Karpas-422 (cell line): ENCODE measurements at places on chromosomes 4 and X. TPM values are rescaled to one million over a fixed set of nuclear protein-coding genes. Genes with fewer than 3 reads are reported as not detected.
A peak's percentile ranks its signal among the peaks of the same experiment; 100 is the strongest.

DNA sequence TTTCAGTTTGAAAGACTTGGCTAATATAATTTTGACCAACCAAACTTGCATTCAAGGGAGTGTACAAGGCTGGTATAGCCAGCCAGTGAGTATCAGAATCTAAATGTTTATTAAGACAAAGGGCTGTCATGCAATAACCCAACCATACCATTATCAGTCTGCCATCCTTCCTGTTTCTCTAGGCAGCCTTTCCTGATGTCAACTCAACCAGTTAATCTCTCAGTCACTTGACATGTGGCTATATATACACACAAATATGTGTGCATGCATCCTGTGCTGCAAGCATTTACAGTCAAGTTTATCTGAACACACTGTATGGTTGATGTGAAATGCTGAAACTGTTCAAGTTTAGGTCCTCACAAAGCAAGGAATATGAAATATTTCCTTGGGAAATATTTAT is 17.2 kb downstream of the BTK start:
- peaks cover 39% of the 10 kb centered on the region for H3K4me1 ChIP-seq
- H3K27ac ChIP-seq: peak overlapping the region; percentile 86

DNA sequence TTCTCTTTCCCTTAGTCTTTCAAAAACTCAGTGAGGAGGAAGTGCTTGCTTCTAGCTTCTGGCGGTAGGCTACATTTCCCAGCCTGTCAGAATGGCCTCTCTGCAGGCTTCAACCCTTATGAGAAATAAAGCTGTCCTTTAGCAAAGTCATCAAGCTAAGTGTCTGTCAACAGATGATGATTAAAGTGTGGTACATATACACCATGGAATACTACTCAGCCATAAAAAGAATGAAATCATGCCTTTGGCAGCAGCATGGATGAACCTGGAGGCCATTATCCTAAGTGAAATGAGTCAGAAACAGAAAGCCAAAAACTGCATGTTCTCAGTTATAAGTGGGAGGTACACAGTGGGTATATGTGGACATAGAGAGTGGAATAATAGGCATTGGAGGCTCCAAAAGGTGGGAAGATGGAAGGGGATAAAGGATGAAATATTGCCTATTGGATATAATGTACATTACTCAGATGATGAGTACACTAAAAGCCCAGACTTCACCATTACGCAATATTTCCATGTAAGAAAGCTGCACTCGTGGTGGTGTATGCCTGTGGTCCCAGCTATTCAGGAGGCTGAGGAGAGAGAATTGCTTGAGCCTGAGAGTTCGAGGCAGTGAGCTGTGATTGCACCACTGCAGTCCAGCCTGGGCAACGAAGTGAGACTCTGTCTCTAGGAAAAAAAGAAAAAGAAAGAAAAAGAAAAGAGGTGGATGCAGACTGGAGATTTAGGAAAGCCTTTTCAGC is 7.9 kb downstream of the TRIM2 start:
- no peak overlapping the region for H3K27ac ChIP-seq
- H3K27me3 ChIP-seq: no peaks in the 10 kb centered on the region
- peaks cover 2% of the 10 kb centered on the region for H3K4me1 ChIP-seq
- H3K4me3 ChIP-seq: no peak overlapping the region
- no peaks in the 10 kb centered on the region for H3K36me3 ChIP-seq

EGFL6 gene
- not detected in 2 replicates for total RNA-seq

DNA sequence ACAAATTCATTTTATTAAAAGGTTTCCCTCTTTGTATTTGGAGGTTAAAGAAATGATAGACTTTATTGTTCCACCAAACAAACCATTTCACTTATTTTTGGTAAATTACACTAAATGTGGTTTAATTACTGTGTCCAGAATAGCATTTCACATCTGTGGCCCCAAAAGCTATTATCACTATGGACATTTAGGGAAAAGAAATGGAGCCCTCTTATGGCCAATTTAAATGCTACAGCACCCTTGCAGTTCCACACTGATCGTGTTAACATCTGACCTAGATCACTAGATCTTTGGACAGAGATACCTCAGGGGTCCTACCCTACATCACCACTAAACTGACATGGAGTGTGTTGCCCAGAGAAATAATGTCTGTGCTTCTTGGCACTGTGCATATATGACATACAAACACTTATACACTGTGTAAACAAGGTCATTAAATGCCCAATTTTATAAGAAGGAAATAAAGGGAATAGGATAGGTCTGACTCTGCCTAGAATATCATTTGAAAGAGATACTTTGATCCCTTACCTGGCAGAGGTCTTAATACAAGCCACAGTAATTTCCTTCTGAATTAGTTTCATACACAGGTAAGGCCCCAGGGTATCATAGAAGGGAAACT is 163.9 kb downstream of the KDR start:
- H3K4me3 ChIP-seq: no peak overlapping the region
- peak; percentile 77 for DNase-seq
- H3K36me3 ChIP-seq: no peaks in the 10 kb centered on the region
- H3K27ac ChIP-seq: no peak overlapping the region
- no peaks in the 10 kb centered on the region for H3K27me3 ChIP-seq

STK32B gene
- total RNA-seq: not detected in 2 replicates

DNA sequence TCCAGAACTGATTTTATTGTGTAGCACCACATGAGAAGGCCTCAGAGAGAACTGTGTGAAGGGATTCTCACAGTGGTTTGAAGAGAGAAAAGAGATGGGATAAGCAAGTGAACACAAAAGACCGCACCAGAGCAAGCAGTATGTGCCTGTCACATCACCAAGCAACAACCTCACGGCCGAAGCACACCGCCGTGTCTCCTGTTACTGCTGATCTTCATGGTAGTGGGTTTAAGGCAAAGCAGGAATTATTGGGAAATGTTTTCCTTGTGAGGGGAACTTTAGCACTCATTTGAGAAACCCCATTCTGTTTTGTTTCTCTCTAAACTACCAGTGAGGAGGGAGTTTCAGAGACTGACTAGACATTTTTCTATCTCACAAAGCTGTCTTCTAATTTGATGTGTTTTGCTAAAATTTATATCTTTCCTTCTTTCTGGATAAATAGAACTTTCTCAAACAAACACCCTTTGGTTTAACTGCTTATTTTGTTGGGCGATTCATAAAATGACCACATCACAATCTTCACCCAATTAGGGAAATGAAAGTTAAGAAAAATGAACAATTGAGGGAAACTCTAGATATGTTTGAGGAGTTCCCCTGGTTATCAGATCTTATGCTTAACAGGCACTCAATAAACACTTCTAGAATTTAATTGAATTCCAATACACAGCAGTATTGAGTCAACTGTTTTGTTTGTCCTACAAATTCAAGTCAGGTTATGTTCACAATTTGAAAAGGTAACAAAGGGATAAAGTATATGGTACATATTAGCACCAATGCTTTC is 16.5 kb downstream of the SH3KBP1 start:
- H3K4me1 ChIP-seq: peaks cover 83% of the 10 kb centered on the region
- peak overlapping the region; percentile 96 for H3K27ac ChIP-seq
- H3K36me3 ChIP-seq: no peaks in the 10 kb centered on the region

DNA sequence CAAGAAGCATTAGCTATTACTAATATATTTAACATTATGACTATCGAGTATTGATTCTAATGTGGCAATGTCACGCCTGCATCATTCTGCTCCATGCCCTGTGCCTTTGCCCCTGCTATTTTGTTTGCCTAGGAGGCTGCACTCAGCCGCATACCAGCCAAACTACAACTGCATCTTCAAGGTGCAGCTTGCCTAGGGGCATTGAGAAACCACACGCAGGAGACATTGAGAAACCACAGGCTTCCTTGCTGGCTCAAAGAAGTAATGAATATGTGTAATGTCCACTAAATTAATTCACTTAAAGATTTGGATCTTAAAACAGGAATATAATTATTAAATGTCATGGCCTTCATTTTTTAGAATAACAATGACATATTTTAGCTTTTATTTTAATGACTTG is 683.6 kb upstream of the TENM3 start:
- no peaks in the 10 kb centered on the region for H3K4me1 ChIP-seq
- no peak overlapping the region for H3K4me3 ChIP-seq
- no peaks in the 10 kb centered on the region for H3K36me3 ChIP-seq
- no peak overlapping the region for H3K27ac ChIP-seq
- no peak for DNase-seq

DNA sequence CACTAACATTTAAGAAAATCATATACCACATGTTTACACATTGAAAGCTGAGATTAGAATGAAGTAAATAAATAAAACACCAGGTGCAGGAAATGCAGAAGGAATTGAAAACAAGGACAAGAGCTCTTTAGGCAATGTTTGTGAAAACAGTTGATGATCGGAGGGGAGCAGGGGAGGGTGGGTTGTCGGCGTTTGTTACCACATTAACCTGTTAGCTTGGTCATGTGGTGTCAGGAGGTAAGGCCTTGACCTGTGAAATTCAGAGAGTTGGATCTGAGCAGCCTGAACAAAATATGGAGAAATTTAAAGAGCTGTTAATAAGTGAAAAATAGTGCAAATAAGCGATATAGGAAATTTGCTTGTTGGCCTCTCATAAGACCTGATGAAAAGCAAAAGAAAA is 759.9 kb downstream of the PDHA2 start:
- no peaks in the 10 kb centered on the region for H3K4me1 ChIP-seq
- no peaks in the 10 kb centered on the region for H3K36me3 ChIP-seq
- H3K4me3 ChIP-seq: no peak overlapping the region
- no peak overlapping the region for H3K27ac ChIP-seq
- H3K27me3 ChIP-seq: no peaks in the 10 kb centered on the region
- DNase-seq: no peak

DNA sequence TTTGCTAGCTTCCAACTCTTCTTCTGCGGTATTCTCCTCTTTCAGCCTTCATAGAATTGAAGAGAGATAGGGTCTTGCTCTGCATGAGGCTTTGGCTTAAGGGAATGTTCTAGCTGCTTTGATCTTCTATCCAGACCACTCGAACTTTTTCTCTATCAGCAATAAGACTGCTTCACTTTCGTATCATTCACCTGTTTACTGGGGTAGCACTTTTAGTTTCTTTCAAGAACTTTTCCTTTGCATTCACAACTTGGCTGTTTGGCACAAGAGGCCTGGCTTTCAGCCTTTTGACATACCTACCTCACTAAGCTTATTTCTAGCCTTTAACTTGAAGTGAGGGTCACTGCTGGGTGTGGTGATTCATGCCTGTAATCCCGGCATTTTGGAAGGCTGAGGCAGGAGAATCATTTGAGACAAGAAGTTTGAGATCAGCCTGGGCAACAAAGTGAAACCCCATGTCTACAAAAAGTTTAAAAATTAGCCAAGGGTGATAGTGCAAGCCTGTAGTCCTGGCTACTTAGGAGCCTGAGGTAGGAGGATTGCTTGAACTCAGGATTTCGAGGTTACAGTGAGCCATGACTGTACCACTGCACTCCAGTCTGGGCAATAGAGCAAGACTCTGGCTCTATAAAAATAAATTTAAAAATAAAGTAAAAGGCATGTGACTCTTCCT is 47.1 kb upstream of the HPGDS start:
- no peaks in the 10 kb centered on the region for H3K4me1 ChIP-seq
- H3K27ac ChIP-seq: no peak overlapping the region
- H3K27me3 ChIP-seq: no peaks in the 10 kb centered on the region
- no peak for DNase-seq
- no peak overlapping the region for H3K4me3 ChIP-seq

CACNA1F gene
- total RNA-seq: not detected in 2 replicates

GC gene
- total RNA-seq: not detected in 2 replicates

DNA sequence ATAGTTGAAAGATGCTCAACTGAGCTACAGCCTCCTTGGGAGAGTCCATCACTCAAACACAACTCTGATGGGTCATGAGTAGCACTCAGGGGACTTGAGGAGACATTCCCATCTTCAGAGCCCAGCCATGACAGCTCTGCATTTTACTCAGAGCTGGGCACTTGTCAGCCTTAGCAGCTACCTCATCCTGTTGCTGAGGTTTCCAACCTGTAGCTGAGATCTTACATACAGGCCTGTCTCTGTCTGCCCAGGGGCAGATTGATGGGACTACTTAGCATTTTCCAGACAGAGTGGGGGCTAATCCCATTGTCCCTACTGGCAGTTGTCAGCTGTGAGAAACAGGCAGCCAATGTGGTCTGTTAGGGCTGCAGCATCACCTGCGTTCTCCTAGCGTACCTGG is 3.5 kb downstream of the FHDC1 start:
- no peaks in the 10 kb centered on the region; the same call in 1 of the 2 replicates for H3K4me1 ChIP-seq
- DNase-seq: no peak
- H3K4me3 ChIP-seq: no peak overlapping the region
- no peaks in the 10 kb centered on the region for H3K36me3 ChIP-seq

- H3K27me3 ChIP-seq: no peaks in the 10 kb centered on the region
- no peak overlapping the region for H3K4me3 ChIP-seq
- no peak for DNase-seq
Measured at GRCh38 chr4:88900432-88900831, 156.6 kb downstream of the FAM13A start.

GRCh38 chrX:25144043-25144940 is 128.5 kb upstream of the ARX start:
- no peaks in the 10 kb centered on the region for H3K27me3 ChIP-seq
- no peak overlapping the region for H3K27ac ChIP-seq
- no peaks in the 10 kb centered on the region for H3K36me3 ChIP-seq
- DNase-seq: peak; percentile 69

GRCh38 chrX:68938244-68939004 is 109.6 kb downstream of the EFNB1 start:
- H3K36me3 ChIP-seq: no peaks in the 10 kb centered on the region
- H3K27me3 ChIP-seq: no peaks in the 10 kb centered on the region
- no peak overlapping the region for H3K27ac ChIP-seq

DNA sequence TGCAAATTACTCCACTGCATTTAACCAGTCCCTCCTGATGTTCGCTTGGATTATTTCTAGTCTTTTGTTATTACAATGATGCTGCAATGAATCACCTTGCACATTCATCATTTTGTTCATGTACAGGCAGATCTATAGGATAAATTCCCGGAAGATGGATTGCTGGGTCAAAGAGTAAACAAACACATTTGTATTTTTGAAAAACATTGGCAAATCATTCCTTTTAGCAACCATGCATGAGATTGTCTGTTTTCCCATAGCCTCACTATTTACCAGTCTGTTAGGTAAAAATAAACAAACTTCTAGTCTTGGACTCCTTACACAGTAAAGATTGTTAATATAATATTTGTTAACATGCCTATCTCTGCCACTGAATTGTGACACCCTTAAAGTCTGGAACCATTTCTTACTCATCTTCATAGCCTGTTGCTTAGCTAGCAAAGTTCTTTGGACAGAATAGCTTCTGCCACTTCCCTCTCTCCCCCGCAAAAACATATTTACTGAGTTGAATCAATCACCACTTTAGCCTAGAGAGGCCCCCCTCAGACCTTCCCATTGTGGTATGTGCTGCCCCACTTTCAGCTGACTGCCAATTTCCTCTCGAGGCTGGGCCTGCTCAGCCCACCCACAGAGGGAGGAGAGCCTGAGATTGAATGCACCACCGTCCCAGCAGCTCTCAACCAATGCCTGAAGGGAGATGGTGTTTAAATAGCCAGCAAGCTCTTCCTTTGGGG is 108.4 kb upstream of the ATXN3L start:
- H3K36me3 ChIP-seq: no peaks in the 10 kb centered on the region
- no peak overlapping the region for H3K4me3 ChIP-seq
- H3K4me1 ChIP-seq: no peaks in the 10 kb centered on the region
- H3K27ac ChIP-seq: no peak overlapping the region
- no peak for DNase-seq

DNA sequence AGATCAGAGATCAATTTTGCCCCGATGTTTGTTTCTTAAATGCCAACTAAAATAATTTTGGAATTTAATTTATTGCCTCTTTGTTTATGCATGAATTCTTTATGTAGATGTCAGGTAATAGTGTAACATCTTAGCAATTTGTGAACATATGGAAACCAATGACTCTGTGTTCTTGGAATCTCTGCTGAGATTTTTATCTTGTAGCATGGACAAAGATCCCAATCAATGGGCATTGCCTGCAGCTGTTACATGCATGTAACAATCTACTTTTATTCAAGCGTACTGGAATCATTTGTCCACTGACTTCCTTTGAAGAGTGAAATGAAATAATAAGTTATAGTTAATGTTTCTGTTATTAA is 61.6 kb upstream of the ARSJ start:
- H3K36me3 ChIP-seq: no peaks in the 10 kb centered on the region
- H3K4me3 ChIP-seq: no peak overlapping the region
- no peaks in the 10 kb centered on the region for H3K27me3 ChIP-seq
- DNase-seq: no peak
- H3K4me1 ChIP-seq: no peaks in the 10 kb centered on the region
